ENCODE measurements at places on chromosomes 1 and 21.

DNA sequence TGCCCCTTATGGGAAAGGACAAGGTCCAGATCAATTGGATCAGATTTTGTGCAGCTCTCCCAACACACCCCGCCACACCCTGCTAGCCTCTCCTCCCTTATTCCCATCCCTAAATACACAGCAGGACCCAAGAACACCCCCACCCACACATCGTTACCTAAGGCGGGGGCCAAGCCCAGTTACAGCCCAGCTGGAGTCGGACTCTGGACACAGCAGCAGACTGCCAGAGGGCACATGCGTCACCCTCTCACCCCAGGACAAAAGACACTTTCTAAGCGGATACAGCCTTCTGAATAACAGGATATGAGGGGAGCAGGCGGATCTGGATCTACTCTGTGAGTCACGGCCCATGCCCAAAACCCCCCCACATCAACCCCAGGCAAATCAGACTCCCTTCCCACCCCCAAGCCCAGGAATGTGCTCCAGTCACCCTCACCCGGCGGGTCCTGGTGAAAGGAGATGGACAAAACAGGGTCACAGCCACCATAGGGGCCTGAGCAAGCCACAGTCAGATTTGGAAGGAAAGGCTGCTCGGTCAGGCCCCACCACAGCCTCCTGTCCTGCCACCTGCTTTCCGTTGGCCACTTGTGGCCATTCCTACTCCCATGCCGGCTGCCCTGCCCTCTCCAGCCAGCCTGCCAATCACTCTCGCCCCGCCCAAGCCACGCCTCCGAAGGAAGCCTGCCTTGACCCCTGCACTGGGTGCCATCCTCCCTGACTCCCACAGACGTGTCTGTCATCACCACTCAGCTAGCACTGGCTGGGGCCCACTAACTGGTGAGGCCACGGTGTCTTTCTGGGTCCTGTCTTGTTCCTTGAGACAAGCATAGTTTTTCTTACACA lies 4.0 kb downstream of the S100A16 start:
- no peak for DNase-seq

- no peak for DNase-seq
Observed at GRCh38 chr1:3133686-3134085, 64.7 kb downstream of the PRDM16 start.

GRCh38 chr1:3064901-3065300 lies 4.1 kb upstream of the PRDM16 start:
- DNase-seq: no peak

DNA sequence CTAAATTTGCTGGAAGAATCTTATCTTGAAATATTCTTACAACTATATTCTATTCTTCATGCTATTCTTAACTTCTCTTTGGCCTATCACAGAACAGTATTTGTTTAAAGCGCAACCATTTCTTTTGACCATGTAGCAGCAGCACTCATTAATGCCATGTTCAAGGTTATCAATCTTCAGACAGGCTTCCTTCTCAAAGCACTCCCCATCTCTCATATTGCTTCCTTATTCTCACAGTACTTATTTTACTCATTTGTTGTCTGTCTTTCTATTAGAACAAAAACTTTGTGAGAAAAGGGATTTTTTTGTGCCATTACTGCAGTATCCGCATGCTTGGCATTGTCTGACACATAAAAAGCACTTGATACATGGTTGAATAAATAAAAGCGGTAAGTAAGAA lies 89.7 kb downstream of the ATP1B1 start:
- DNase-seq: no peak

DNA sequence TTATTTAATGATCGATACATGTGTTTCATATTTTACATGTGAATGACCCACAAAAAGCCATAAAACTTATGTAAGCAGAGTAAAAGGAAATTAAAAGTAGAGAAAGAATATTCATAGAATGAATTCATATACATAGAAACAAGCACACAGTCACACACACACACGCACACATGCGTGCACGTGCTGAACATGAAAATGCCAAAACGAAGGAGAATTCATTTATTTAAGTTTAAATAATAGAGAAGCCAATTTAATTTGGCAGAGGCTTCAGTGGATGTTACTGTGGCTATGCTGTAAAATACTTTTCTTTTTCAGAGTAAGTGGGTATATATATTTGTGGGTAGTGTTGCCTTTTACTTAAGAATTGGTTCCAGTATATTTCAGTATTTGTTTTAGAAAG lies 145.0 kb upstream of the C21orf91 start:
- DNase-seq: no peak

DNA sequence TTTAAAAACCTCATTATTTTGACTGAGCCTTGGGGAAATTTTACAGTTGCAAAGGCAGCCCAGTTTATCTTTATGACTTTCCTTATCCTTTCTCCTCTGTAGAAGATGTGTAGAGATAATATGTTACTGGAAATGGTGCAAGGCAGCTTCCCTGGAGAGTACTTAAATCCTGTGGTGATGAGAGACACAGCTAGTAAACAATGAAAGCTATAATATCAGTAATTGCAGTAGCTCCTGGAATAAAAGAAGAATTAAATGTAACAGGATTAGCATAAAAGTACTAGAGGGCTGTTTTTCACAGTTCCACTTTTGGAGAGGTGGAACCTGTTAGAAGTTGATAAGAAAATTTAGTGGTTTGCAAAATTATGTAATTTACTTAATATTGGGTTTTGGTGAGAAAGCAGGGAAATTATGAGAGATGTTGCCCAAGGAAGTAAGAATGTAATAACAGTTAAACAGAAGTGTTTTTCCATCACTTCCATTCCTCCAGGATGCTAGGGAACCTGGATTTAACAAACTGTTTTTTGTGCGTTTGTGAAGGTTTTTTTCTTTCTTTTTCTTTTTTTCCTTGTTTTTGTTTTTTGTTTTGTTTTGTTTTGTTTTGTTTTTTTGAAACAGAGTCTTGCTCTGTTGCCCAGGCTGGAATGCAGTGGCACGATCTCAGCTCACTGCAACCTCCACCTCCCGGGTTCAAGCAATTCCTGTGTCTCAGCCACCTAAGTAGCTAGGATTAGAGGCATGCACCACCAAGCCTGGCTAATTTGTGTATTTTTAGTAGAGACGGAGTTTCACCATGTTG lies 15.7 kb upstream of the EDEM3 start:
- DNase-seq: no peak

GRCh38 chr1:177809819-177810218 lies 160.0 kb downstream of the SEC16B start:
- DNase-seq: no peak

DNA sequence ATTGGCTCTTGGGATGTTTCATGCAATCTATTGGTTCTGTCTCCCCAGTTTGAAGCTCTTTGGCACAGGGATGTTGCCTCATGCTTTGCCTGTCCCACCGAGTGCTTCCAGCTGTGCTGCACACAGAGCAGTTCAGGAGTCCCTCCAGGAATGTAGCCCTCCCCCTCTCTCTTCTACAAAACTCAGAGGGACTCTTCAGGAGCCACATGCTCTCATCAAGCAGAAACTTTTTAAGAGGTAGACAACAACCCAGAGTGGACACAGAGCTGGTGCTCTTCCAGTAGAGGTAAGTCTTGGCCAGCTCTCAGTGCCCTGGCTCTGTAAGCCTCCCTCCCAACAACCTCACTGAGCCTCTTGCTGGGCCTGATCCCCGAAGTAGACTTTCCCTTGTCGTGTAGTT lies 11.6 kb upstream of the ZNF697 start:
- DNase-seq: no peak

DNA sequence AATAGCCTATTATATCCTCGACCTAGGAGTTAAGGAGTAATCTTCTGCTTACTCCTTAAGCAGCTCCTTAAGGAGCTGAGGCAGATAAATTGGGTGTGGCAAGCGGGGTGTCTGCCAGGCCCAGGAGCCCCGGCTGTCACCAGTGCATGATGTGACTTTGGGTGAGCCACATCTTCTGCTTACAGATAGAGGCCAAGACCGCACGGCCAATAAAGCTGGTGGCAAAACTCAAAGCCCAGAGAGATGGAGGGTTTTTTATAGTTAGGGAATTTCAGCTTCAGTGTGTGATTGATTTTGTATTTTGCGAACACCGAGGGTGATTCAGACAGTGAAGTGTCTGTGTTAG lies 9.8 kb downstream of the MX2 start:
- DNase-seq: no peak

- DNase-seq: no peak
Observed at GRCh38 chr1:16924919-16925477, 3.3 kb downstream of the CROCC start.

Measured in stimulated activated CD4-positive, alpha-beta T cell treated with anti-CD3 and anti-CD28 coated beads, TNF-alpha, amount 100 ng/mL, for 1 hour (primary cell).